ENCODE measurements at places on chromosomes 6 and 20. TPM values are rescaled to one million over a fixed set of nuclear protein-coding genes. Genes with fewer than 3 reads are reported as not detected.
A peak's percentile ranks its signal among the peaks of the same experiment; 100 is the strongest.

Gene CST4
- total RNA-seq, result not detected

Gene CLIC5
- 18.4 TPM for total RNA-seq

Gene SYTL3
- 24.3 TPM for total RNA-seq

Gene CASS4
- 10.8 TPM for total RNA-seq

Gene C4B
- 5.8 TPM for total RNA-seq

Gene DEFB124
- not detected for total RNA-seq

Gene WFDC10B
- not detected for total RNA-seq

Gene PKIB
- total RNA-seq, result 0.89 TPM

Gene SLC35D3
- total RNA-seq, result not detected

Gene PLA2G7
- total RNA-seq, result 12.7 TPM

Gene OVOL2
- not detected for total RNA-seq

- no peak for DNase-seq
These were observed 87.5 kb downstream of the ZFP64 start for GRCh38 chr20:52103913-52104545.

GRCh38 chr20:47258745-47259695, 97.5 kb downstream of the ZMYND8 start:
- DNase-seq, result no peak

GRCh38 chr6:44256775-44257024, 628 bp downstream of the SLC35B2 start:
- no peak for DNase-seq

- DNase-seq, result no peak
These were observed 75.3 kb downstream of the SLC23A2 start for GRCh38 chr20:4925842-4926530.

DNA sequence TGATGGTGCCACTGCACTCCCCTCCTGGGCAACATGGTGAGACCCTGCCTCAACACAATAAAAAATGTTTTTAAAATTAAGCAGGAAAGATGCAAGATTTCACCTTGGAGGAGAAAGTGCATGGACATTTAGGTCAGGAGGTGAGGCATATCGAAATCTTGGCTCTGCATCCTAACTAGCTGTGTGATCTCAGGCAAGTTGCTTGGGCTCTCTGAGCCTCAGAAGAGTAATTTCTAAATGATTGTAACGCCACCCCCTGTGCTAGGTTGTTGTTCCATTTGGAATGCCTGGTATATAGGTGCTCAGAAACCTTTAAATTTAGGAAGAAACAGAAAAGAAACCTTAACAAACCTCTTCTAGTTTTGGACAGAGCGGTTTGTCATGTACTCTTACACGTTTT, 35.9 kb upstream of the C20orf144 start:
- no peak for DNase-seq

GRCh38 chr6:103722683-103723082, 1137.0 kb downstream of the HACE1 start:
- no peak for DNase-seq

- DNase-seq, result peak; percentile 18
These were observed 52.6 kb upstream of the SLC22A1 start for GRCh38 chr6:160069050-160069454.

- DNase-seq, result no peak
These were observed 55.9 kb upstream of the C20orf144 start for GRCh38 chr20:33606118-33606771.

- DNase-seq, result no peak
These were observed 223.0 kb upstream of the SYNCRIP start for GRCh38 chr6:85865420-85866369.

DNA sequence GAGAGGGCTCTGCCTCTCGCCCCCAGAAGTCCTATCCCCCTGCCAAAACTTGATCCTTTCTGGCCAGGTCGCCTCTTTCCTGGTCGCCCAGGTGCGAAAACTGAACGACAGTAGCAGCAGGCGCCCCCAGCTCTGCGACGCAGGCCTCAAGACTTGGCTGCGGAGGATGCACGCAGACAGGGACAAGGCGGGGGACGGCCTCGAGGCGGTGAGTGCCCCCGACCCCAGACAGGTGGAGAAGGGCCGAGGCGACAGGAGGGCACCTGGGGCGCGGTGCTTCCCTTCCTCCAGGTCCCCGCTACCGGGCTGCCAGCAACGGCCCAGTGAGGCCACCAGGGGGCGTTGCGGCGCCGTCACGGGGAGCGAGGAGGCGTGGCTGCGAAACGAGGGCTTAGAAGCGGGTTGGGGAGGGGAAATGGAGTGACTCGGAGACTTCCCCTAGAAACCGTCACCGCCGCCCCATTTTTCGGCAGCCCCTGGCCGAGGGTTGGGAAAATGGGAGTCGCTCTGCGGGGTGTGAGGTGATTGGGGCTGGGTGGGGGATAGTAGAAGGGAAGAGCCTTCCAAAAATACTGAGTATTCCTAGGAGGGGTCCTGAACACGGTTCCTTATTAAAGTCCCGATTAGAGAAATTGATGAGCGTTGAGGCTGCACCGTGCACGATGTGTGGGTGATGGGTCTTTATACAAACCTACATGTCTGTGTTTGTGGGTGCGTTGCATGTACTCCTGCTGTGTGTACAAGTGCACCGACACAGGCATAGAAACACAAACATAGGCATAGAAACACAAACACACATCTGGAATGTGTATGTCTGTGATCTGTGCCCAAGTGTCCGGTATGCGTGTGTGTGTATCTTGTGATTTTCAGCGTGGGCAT, 44.6 kb downstream of the ARHGAP40 start:
- peak; percentile 87 for DNase-seq

DNA sequence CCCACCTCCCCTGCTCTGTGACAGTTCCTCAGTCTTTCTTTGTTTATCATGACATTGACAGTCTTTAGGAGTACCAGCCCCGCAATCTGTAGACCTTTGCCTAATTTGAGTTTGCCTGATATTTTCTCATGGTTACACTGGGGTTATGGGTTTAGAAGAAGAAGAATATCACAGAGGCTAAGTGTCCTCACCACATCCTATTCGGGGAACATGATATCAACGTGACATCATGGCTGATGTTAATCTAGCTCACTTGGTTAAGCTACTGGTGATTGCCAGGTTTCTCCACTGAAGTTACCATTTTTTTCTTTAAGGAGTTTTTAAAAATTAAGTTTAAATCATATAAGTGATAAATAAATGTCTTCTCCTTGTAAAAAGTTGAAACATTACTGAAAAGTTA, 127.5 kb downstream of the CEP57L1 start:
- no peak for DNase-seq

- no peak for DNase-seq
These were observed 15.4 kb downstream of the C6orf141 start for GRCh38 chr6:49565855-49566254.

GRCh38 chr20:17721802-17722486, 22.2 kb downstream of the BANF2 start:
- no peak for DNase-seq

DNA sequence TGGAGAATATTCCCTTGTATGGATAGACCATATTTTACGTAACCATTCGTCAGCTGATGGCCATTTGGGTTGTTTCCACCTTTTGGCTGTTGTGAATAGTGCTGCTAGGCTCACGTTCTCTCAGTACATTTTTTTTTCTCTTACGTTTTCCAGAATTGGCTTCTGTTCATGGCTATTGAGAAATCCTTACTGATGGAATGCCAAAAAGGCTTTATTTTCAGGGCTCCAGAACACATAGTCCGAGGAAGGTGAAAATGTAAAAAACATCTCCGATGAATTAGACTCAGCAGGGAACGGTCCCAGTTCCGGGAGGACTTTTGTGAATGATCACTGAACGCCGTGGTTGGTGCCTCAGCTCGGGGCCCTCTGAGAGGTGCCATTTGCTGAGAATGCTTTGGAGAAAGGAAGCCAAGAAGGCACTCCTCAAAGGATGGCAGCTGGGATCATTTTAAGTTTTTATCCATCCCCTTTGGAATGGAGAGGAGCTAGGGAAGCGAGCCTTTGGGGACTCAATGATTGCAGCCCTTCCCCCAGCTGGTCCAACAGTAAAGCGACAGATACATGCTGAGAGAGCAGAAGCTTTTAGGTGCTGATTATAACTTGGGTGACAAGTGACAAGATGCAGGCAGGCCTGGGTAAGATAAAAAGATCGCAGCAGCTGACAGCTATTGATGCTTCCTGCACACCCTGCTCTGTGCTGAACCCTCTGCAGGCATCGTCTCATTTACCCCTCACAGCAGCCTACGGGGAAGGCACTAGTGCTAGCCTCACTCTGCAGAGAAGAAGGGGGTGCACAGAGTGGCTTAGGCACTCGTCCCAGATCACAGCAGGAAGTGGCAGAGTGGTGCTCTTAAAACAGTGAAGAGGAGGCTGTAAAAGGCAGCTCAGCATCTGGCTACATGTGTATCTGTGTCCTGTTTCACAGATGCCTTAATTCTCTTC, 133.4 kb upstream of the KCNG1 start:
- no peak for DNase-seq

DNA sequence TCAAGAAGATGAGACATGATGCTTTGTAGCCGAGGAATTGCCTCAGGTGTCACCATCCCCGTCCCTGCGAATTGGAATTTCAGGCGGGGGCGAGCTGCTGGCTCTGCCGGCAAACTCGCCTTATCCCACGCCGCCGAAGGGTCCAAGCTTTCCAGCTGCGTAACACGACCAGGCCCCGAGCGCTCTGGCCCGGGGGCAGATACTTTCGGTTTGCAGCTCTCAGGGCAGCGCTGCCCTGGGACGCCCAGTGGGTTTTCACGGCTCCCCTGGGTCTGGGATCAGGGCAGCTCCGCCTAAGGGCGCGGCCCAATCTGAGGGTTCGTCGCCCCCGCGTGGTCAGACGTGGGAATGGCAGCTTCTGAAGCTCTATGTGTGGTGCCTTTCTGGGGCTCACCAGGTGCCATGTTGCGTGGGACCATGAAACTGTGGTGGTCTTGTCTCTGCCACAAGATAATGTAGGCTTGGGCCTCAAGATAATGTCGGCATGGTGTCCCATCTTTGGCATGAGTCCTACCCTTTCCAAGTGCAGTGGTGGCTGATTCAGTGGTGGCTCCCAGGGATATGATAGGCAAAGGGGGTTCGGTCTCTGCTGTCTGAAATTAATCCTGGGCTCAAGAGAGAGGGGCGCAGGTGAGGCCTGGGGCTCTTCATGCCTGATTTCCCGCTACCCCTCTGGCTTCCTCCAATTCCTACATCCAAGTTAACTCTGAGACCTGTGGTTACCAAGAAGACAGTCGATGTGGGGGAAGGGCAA, 21.0 kb downstream of the PIGT start:
- peak; percentile 80 for DNase-seq

- no peak for DNase-seq
These were observed 321.8 kb upstream of the HSF2 start for GRCh38 chr6:122077603-122078002.

- peak; percentile 82 for DNase-seq
These were observed 56.2 kb upstream of the RIPOR2 start for GRCh38 chr6:24991810-24992467.

- DNase-seq, result peak; percentile 30
These were observed 10.8 kb downstream of the L3MBTL3 start for GRCh38 chr6:130029163-130029562.

- no peak for DNase-seq
These were observed 127.0 kb downstream of the SGK1 start for GRCh38 chr6:134190883-134191282.

GRCh38 chr6:156344491-156344890, 432.7 kb upstream of the ARID1B start:
- DNase-seq, result no peak

- DNase-seq, result no peak
These were observed 5.5 kb upstream of the SOX4 start for GRCh38 chr6:21587961-21588480.

- no peak for DNase-seq
These were observed 37.3 kb downstream of the RREB1 start for GRCh38 chr6:7144872-7145584.

DNA sequence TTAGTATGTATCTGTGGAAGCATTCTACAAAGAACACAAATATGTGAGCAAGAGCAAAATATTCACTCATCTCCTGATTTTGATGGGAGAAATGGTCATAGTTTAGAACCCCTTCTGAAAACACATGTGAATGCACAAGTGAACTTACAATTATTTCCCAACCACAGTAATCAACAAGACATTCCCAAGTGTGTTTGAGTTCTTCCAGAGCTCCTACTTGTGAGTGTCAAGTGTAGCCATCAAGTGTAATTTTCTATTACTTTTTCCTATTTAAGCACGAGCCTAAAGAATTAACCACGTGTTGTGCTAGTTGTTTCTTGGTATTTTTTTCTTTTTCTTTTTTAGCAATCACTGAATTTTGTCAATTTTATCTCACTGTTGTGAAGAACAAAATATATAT, 402.3 kb downstream of the NKAIN2 start:
- no peak for DNase-seq

- DNase-seq, result no peak
These were observed 739 bp downstream of the GSS start for GRCh38 chr20:34954904-34955230.

GRCh38 chr20:35497780-35498189, 31.7 kb downstream of the C20orf173 start:
- DNase-seq, result no peak

Data from CD4-positive, alpha-beta memory T cell (primary cell).